ENCODE measurements at places on chromosomes 16 and 17. TPM values are rescaled to one million over a fixed set of nuclear protein-coding genes. Genes with fewer than 3 reads are reported as not detected.

GRCh38 chr16:21991621-21992020 lies 9.3 kb downstream of the PDZD9 start:
- no peaks in the 10 kb centered on the region for H3K36me3 ChIP-seq
- no peak overlapping the region for H3K27ac ChIP-seq
- no peaks in the 10 kb centered on the region for H3K4me1 ChIP-seq
- no peak overlapping the region for H3K4me3 ChIP-seq

DNA sequence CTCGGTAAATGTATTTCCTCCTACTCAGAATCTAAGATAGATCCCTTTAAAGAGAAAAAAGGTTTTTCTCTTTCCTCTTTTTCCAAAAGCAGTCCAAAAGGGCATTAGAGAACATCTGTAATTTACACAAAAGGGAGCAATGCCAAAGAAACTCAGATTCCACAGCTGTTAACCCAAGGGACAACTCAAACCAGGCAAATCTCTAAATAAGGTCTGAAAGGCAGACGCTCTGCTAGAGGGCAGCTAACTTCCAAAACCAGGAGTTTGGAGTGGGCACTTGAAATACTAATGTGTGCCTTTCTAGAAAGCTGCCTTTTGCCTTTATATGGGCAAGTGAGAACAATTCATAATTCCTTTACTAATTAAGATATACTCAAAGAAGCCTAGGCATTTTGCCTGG lies 435.7 kb downstream of the ZFHX3 start:
- peaks cover 5% of the 10 kb centered on the region for H3K4me1 ChIP-seq
- H3K4me3 ChIP-seq, result no peak overlapping the region
- H3K36me3 ChIP-seq, result peaks cover 8% of the 10 kb centered on the region

- H3K36me3 ChIP-seq, result no peaks in the 10 kb centered on the region
- H3K4me1 ChIP-seq, result no peaks in the 10 kb centered on the region
- H3K27me3 ChIP-seq, result peaks cover 16% of the 10 kb centered on the region
- DNase-seq, result no peak
- H3K4me3 ChIP-seq, result no peak overlapping the region
- H3K27ac ChIP-seq, result no peak overlapping the region
Measured at GRCh38 chr16:23286131-23286532, 16.0 kb upstream of the SCNN1B start.

CRISPLD2 gene
- 0.71 TPM for total RNA-seq

ITGB4 gene
- total RNA-seq, result 1.4 TPM

- DNase-seq, result no peak
- H3K4me3 ChIP-seq, result no peak overlapping the region
- H3K36me3 ChIP-seq, result peaks cover 6% of the 10 kb centered on the region
- H3K27ac ChIP-seq, result no peak overlapping the region
- H3K27me3 ChIP-seq, result peaks cover 7% of the 10 kb centered on the region
Measured at GRCh38 chr17:32992321-32993033, 830 bp downstream of the SPACA3 start.

All from neural crest cell (in vitro differentiated cells).